ENCODE measurements at places on chromosomes 1 and 21.

DNA sequence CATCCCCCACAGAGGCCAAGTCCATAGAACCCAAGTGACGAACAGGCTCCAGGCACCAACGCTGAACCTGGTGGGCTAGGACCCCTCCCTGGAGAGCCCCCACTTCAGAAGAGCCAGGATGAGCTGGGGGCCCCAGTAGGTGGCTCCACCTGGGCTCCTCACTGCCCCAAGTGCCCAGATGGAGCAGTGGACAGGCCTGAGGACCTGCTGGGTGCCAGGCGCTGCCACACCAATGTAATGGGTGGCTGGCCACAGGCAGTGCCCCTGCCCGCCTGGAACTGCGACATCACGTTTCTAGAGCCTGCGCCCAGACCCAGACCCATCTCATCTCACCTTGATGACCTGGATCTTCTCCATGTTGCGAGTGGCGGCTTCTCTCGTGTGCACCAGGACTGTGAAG, 5.6 kb downstream of the MAD2L2 start:
- DNase-seq, result no peak

- DNase-seq, result peak; percentile 94
Measured at GRCh38 chr1:1157426-1157913, 16.2 kb upstream of the TTLL10 start.

GRCh38 chr1:16205891-16206546, 6.4 kb downstream of the ARHGEF19 start:
- peak; percentile 77 for DNase-seq

- DNase-seq, result no peak
Measured at GRCh38 chr21:27582246-27582947, 615.5 kb upstream of the ADAMTS5 start.

DNA sequence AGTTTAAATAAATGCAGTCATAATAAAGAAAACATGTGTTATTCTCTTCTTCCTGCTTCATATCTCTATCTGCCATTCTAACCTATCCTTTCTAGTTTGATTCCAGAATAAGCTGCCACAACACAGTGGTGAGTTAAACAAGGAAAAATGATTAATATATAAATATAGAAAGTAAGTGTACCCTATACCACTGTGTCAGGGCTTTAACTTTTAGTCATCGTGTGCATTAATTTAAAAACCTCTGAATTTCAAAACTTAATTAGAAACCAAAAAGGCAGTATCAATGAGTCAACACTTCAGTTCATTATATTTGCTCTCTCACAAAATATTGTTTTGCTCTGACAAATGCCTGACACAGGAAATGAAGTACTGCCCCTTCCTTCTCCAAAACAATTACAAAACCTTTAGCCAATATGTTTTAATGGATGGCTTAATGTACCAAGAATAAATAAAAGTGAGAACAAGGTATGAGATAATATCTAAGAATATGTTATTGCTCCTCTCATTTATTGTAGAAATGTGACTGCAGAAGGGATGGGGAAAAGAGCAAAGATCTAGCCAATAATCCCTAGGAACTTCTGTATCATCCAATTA, 634.8 kb downstream of the KCNT2 start:
- no peak for DNase-seq

DNA sequence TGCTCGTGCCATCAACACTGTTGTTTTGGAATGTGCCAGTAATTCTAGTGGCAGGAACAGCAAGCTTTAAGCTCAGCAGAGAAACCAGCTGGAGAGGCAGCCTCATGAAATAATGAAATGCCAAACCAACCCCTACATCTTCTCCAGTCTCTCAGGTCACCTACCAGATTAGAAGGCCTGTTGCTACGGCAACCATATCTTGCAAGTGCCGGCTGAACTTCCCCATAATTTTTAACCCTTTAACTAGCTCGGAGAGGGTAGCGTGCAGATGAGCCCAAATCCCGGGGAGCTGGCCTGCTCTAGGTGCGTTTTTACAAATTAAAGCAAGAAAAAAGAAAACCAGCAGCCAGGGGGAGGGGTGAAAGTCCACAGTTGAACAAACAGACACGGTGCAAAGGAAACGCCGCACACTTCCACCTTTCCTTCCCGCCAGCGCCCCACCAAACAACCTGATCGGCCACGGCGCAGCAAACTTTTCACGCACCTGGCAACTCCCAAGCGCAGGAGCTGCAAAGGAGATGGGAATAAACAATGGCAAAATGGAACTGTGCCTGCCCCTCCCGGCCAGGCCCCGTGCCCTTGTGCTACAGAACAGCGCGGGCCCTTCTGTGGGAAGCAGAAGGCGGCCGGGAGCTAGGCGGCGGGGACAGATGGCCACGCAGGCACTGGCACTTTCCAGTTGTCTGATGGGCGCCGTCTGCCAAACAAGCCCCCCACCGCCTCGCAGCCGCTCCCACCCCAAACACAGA, 50.1 kb downstream of the SSBP3 start:
- DNase-seq, result no peak

DNA sequence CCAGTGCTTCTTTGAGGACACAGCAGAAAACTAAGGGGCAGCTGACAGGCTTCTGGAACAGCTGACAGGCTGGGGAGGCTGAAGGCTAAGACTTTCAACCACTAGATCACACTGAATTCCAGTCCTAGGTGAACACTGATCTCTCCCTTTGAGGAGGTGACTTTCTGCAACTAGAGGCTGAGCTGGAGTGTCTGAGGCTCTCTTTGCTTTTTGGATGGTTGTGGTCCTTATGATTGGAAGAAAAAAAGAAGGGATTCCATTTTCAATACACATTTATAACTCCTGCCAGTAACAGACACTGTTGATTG, 1.4 kb downstream of the IL6R start:
- no peak for DNase-seq

DNA sequence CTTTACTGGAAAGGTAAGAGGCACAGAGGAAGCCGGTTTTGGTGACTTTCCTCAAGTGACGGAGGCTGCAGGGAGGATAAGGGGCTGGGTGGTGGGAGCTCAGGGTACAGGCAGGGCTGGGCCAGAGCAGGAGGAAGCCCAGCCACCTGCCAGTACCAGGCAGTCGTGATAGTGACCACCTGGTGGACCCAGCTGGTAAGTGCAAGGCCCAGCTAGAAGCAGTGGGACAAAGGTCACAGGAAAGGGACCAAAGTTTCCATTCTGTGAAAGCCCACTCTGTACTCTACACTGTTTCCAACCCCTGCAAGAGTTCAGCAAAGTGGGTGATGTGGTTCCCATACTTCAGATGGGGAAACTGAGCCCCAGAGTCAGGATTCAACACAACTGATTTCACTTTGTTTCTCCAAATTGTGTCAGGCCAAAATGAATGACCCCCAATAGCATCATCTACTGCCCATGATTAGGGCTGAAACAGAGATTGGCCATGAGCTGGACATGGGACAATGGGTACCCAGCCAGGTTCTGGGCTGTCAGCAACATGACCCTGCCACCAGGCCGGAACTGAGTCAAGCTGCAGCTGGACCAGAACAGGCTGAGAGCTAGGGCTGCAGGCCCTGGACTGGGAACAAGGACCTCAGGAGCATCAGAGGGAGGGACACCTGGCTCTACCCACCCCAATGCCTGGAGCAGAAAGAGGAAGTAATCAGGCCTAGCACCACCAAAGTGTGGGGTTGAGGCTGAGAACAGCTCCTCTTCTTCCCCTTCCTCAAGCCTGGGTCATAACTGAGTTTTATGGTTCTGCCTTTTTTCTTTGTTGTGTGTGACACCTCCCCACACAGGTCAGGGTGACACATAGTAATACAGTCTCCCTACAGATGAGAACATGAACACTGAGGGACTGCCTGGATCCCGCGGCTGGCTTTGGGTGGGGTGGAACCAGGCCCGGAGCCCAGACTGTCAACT, 50.2 kb downstream of the KCNN3 start:
- no peak for DNase-seq

GRCh38 chr1:235882816-235883215, 16.1 kb upstream of the LYST start:
- no peak for DNase-seq

- DNase-seq, result no peak
Measured at GRCh38 chr1:47962750-47963492, 34.3 kb downstream of the TRABD2B start.

DNA sequence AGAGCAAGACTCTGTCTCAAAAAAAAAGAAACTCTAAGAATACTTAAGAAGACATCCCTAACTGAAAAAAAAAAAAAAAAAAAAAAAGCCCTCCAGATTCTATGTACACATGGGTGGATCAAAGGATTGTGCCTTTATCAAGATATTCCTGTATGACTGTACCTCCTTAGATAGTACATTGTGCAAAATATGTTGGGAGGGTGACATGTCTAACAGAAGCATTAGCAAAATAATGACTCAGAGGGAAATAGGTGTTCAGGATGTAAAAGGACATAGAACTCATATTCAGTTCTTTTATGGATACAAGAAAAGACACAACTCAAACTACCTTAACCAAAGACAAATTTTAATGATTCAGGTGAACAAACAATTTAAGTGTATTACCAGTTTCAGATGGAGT, 269.8 kb upstream of the KAZN start:
- DNase-seq, result no peak

GRCh38 chr1:150535511-150536287, 13.5 kb upstream of the ADAMTSL4 start:
- no peak for DNase-seq

- DNase-seq, result no peak
Measured at GRCh38 chr1:68100571-68100970, 50.1 kb upstream of the DIRAS3 start.

DNA sequence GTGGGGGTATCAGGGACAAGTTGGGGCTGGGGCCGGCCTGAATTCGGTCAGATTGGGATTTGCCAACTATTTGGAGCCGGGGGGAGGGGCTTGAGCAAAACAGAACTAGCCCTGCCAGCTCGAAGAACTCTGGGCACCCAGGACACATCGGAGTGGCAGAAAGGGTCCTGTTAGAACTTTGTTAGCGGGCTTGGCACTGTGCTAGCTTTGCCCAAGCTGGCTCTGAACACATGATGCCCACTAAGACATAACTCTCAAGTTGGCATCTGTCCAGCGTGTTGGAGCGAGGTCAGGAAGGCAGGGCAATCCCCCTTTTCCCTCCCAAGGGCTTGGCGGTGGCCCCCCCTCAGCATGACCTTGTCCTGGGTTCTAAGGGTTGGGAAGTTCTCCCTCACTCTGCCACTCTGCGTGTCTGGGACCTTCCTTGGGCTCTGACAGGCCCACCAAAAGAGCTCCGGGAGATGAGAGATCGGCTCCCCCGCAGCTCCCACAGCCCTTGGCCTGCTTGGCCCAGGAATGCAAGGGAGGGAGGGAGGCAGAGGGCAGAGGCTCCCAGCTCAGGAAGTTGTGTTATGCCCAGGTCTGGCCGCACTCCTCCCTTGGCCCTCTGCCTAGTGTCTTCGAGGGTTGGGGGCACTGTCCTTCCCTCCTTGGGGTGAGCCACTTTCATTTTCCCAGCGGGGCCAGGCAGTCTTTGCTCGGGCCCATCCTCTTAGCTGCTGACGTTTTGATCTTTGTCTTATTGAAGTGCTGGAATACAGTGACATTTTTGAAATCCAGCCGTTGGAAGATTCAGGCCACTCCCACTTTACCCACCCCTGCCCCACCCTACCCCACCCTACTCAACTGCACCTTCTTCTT, 1.2 kb downstream of the LMNA start:
- DNase-seq, result peak; percentile 82

- no peak for DNase-seq
Measured at GRCh38 chr1:185342017-185342416, 25.0 kb upstream of the IVNS1ABP start.

DNA sequence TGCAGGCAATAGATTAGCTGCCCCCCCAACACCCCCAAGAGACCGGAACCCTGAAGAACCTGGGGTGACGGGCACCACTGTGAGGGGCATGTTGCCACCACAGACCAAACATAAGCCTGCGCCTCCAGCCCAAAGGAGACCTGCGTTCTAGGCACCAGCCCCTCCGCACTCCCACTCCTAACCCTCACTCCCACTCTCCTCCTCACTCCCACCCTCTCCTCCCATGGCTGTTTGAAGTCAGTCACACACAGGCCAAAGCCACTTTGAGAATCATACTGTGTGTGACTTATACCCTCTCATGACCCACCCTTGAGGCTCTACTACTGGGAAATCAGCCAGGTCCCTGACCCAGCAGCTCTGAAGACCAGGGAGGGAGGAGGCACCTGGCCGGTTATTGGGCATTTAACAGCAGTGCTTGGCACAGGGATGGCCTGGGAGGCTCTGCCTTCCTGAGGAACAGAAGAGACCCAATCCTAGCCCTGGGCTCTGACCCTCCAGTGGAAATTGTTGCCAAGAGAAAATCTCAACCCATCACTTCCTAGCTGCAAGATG, 43.5 kb downstream of the FBXO2 start:
- DNase-seq, result no peak

DNA sequence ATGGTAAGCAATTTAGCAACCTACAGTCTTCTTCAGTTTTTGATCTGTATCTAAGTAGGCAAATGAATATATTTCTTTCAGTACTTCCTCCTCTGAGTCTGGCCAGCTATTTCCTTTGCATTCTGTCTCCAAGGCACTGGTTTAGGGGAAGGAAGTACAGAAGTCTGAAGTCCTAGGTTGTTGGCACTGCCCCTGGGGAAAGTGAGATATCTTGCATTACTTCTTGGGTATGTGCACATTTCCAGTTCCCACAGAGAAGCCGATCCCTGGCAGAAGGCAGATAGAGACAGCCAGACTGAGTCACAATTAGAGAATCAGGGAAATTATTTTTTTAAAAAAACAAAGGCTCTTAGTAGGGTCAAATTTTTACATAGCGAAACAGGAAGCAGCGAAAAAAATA, 98.8 kb downstream of the RASAL2 start:
- no peak for DNase-seq

- DNase-seq, result no peak
Measured at GRCh38 chr1:48216941-48217340, 5.6 kb upstream of the SLC5A9 start.

- DNase-seq, result no peak
Measured at GRCh38 chr1:153210206-153210605, 7.0 kb downstream of the LELP1 start.

DNA sequence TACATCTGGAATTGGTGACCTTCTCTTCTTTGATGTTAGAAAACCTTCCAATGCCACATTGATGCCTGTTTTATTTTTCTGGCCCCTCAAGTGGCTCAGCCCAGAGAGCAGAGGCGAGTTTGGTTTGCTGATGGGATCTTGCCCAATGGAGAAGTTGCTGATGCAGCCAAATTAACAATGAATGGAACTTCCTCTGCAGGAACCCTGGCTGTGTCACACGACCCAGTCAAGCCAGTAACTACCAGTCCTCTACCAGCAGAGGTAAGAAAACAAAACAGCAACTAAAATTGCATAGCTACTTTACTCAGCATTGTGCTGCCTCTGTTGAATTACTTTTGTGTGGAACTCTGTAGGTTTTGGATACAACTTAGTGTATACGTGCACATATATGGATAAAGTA, 97.6 kb downstream of the CC2D1B start:
- DNase-seq, result no peak

- no peak for DNase-seq
Measured at GRCh38 chr1:33826311-33826710, 37.6 kb upstream of the HMGB4 start.

DNA sequence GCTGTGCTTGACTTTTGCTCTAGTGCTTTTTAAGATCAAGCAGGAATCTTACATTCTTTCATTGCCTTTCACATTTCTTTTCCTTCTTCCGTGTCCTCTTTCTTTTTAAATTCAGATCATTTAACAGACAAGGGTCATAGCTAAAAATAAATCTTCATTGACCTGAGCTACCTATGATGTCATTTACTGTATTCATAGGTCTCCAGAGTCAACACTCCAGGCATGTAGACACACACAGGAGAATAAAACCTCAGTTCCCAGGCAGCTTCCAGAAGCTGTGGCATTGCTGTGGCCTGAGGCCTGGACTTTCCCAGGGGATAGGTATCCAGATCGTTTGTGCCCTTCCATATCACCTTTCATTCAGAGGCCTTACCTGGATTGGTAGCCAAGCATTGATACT, 38.5 kb upstream of the ENAH start:
- DNase-seq, result no peak

All from Right ventricle myocardium inferior (tissue), 1 donor.